Psoas muscle (tissue), 8 donors: ENCODE measurements at places on chromosomes 6 and 20.

DNA sequence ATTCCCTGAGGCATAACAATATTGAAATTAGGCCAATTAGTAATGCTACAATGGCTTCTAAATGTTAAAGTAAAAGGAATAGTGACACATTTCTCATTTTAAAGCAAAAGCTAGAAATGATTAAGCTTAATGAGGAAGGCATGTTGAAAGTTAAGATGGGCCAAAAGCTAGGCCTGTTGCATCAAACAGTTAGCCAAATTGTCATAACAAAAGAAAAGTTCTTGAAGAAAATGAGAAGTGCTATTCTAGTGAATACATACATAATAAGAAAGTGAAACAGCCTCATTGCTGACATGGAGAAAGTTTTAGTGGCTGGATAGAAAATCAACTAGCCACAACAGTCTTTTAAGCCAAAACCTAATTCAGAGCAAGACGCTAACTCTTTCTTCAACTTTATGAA lies 12.9 kb downstream of the OR2A4 start:
- no peak for DNase-seq

GRCh38 chr6:54491431-54491830 lies 183.2 kb downstream of the TINAG start:
- DNase-seq = no peak

DNA sequence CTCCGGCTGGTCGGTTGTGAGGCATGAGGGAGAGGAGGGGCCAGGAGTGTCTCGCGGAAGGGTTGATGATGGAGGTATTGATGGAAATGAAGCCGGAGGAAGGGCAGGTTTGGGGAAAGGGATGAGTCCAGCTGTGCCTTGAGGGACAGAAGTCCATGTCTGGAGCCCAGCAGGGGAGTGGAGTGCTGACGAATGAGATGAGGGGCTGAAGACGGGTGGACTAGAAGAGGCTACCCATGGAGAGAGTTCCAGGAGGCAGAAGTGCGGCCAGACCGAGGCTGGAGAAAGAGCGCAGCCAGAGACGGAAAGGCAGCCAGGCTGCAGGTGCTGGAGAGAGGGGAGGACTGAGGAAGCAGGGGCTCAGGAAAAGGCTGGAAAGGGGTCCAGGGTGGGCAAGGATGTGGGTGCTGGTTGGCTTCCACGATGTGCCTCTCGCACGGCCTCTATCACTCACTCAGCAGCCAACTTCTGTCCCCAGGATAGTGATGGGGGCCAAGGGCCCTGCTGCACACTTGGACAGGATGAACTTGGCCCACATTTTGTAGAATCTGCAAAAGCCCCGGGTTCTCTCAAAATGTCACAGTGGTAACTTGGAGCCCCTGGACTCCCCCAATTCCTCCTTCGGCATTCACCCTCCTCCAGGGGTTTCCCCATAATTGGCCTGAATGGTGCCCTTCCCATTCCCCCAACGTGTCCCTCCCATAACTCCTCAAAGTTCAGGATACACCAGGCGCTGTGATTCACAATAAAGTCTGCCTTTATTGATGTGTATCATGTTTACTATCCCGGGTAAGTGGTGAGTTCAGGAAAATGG lies 627 bp upstream of the EIF6 start:
- no peak for DNase-seq

- no peak for DNase-seq
Measured at GRCh38 chr20:2156666-2157624, 55.3 kb downstream of the STK35 start.

DNA sequence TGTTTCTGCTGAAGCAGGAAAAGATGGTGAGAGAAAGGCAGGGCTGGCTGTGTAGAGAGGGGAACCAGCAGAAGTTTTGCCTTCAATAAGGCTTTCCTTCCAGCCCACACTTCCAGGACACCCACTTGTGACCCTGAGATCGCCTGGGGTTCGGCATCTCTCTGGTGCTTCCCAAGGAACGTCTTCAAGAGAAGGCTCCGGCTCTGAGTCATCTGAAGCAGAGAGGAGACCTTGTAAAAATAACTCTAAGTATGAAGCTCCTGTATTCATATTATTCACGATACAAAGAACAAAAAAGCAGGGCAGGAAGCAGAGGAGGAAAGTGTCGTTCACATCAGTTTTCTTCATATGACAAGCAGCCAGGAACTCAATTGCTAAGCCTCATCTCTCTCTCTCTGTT lies 95.4 kb upstream of the MRPS10 start:
- DNase-seq = no peak

DNA sequence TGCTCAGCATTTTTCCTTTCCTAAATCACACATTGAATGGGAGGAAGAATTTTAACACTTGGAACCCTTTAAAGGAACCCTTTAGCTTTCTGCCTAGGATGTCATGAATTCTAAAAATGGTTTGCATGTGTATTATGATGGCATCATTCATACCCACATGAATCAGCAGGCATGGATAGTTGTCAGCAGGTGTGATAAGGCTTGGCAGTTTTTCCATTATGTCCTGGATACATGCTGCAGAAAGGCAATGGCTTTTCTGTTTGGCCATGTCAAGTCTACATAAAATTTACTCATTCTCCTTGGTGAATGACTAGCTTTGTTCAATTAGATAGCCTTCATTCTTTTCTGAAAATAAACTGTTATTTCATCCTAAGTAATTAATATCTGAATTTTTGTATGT lies 353.7 kb downstream of the GRIK2 start:
- DNase-seq = no peak

DNA sequence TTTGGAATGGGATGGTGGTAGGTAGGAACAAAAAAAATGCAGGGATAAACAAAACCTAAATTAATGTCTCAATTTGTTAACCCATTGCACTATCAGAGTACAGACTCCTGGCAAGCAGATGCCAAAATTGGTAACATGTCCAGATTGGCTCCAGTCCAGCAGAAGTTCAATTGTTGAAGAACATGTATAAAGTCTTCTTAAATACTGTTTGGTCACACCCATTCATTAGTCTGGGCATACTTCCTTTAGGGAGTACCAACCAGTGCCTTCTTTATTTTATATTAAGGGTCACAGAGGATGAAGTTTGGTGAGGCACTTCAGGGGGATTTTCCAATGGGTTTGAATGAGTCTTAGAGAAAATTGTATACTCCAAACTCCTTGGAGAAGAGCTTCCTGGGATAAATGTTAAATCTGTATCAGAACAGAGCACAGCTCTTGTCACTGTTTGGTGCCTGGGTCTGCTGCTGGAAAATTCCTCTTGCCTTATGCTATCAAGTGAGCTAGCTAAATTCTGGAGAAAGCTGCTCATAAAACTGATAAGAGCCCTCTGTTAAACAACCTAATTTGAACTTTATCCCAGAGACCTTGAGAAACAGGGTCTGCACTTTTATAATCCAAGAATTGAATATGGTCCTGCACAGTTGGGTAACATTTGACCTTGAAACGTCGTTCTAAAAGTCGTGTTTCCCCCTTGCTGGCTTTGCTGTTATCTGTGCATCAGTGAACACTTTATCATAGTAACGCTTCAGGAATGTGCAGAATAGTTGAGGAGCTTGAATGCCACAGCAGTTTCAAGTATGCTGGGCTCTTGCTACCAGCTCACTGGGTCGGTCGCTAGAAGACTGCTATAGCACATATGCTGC lies 334.1 kb upstream of the CITED2 start:
- DNase-seq = no peak

DNA sequence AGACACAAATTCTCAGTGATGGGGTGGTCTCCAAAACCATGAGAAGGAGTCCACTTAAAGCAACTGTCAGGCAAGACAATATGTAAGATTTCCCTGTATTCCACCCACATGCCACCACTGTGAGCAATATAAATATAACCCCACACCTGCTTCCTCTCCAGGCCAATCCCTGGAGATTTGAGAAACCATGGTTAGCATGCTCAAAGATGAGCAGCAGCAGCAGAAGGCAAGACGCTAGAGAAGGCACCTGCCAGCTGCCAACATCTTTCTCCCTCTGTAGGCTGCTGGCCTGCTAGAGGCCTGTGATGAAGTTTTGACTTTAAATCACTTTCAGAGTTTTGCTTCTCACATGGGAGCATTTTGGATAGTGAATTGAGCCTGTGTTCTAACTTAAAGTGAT lies 7.9 kb upstream of the SOD2 start:
- DNase-seq = no peak

- no peak for DNase-seq
Measured at GRCh38 chr6:144214622-144215401, 64.5 kb downstream of the STX11 start.

DNA sequence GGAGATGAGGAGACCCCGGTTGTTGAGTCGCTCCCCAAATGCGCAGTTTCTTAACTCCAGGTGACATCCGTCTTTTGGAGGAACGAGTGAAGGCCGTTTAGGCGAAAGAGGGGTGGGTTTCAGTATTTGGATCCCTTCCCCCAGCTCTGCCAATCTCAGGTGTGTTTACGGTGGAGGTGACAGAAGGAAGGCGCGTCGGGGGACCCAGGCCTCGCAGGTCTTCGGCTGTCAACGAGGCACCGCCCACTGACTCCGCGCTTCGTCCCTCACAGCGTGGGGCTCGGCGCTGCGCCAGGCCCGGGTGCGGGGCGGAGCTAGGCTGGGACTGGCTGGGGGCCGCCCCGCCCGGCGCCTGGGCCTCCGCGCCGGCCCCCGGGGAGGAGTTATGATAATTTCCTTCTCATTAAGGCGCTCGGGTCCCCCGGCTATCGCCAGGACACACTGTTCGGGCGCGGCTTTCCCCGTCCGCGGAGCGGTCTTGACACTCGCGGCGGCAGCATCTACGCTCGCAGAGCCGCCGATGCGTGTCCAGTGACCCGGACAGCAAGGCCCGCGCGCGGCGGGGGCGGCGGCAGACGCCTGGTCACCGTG lies at the start of gene TFAP2C:
TFAP2C (plus strand) TSS at position 434 of the 591 bp plus-strand sequence. CDS start 239 bp downstream, outside the sequence.
- DNase-seq = peak; percentile 64

DNA sequence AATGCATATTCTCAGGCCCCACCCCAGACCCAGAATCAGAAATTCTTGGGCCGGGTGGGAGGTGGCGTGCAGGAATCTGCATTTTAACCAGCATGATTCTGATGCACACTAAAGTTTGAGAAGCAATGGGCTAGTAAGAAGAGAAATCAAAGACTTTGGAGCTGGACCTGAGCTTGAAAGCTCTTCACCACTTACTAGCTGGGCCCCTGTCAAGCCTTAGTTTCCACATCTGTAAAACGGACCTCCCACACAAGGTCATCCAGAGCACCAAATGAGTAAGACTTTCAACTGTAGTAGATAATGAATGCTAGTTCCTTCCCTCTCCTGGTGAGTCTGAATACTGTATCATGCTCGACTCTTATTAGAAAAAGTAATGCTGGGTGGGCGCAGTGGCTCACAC lies 87.0 kb downstream of the TBC1D7 start:
- no peak for DNase-seq

DNA sequence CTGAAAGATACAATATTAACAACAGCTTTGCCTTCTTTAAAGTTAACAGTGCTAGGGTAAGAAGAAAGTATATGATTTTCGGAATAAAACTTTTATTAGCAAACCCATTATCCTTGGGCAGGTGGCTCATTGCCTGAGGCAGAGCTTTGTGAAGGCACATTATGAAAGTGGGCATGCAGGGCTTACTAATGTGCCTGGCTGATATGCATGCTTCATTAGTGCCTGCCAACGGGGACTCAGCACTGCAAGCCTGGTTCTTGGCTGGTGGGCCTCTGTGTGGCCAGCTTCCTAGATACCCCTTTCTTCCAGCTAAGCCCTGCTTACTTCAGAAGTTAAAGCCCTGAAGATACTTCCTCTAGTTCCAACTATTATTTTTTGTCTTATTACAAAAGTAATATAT lies 481.6 kb downstream of the ADGRB3 start:
- DNase-seq = no peak

DNA sequence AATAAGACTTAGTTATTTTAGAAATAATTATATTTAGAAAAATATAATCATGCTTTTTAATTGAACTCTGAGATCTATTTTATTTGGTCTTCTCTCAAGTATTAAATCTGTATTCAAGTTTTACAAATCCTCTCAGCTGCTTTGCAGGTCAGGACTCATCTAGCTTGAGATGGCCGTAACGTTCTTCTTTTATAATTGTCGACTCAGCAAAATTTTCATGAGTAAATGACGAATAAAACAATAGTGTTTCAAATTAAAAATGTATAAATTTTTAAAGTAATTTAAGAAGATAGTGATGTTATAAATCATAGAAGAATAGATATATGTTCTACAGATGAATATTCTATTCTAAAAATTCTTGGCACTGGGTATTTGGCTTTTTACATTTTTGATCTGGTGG lies 957.1 kb upstream of the EYS start:
- DNase-seq = no peak

DNA sequence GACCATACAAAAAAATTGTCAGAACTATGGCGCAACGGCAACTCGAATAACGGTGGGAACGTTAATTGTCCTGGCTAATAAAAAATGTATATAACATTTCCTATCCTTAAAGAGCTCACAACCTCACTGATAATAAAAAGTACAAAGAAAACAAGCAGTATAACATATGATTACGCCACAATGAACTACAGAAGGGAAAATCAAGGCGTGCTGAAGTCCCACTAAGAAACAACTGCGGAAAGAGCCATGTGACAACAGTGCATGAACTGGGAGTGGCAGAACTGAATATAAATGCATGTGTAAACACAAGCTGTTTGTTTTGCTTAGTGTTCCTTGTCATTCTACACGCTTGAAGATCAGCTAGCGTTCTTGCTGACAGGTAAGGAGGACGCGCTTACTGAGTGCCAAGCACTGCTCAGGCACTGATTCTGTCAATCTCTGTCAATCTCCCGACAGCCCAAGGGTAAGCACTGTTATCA lies 466 bp upstream of the PSMB1 start:
- DNase-seq = no peak

DNA sequence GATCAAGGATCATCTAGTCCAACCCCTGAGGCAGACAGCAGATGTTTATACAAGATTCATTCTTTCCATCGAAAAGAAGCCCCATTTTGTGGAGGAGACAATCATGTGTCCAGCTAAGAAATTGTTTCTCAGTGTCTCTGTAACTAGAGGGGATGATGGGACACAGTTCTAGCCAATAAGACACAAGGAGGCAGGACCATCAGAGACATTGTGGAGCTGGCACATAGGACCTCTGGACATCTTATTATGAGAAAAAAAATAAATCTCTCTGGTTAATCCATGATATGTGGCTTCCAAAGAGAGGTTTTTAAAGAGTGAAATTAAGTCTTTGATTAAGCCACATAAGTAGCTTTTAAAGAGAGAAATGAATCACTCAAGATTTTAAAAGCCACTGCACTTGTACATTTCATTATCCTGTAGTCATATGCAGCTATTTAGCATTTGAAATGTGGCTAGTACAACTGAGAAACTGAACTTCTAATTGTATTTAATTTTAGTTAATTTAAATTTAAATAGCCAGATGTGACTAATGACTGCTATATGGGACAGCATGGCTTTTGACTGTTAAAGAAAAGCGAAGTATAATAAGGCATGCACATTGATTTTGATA lies 176.8 kb downstream of the TASP1 start:
- no peak for DNase-seq

DNA sequence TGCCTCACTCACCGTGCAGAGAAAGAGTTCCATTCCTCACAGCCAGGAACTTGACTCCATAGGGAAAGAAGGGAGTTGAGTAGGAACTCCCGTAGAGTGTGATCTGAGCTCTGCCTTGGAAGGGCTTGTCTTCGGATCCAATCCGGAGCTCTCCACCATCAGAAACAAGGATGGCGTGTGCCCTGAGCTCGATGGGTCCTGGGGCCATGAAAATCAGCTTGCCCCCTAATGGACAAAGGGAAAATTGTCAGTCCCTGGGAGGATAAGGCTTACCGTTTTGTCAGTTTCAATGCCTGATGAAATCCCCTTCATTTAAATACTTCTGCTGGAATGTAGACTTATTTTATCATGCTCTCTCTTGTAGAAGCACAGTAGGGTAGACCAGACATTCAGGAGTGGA lies 153.3 kb downstream of the PKHD1 start:
- no peak for DNase-seq
